ENCODE measurements at places on chromosomes 7 and 10.
A peak's percentile ranks its signal among the peaks of the same experiment; 100 is the strongest.

GRCh38 chr7:38932509-38933168, 23.6 kb upstream of the VPS41 start:
- DNase-seq = peak; percentile 65

DNA sequence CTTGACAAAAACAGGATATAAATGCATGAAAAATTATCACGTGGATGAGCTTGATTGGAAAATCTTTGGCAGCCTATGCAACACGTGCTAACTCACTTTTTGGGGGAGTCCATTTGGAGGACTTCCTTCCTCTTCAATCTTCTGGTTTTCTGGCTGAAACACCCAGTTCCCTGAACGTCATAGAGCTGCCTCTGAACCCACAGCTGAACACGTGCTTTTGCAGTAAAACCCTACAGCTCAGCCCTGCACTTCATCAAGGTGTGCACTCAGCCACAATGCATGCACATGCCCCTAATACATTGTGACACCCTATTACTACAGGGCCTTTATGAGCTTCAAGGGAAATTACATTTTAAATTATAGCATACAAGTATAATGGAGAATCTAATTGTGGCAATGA, 808.7 kb upstream of the AUTS2 start:
- DNase-seq = no peak

DNA sequence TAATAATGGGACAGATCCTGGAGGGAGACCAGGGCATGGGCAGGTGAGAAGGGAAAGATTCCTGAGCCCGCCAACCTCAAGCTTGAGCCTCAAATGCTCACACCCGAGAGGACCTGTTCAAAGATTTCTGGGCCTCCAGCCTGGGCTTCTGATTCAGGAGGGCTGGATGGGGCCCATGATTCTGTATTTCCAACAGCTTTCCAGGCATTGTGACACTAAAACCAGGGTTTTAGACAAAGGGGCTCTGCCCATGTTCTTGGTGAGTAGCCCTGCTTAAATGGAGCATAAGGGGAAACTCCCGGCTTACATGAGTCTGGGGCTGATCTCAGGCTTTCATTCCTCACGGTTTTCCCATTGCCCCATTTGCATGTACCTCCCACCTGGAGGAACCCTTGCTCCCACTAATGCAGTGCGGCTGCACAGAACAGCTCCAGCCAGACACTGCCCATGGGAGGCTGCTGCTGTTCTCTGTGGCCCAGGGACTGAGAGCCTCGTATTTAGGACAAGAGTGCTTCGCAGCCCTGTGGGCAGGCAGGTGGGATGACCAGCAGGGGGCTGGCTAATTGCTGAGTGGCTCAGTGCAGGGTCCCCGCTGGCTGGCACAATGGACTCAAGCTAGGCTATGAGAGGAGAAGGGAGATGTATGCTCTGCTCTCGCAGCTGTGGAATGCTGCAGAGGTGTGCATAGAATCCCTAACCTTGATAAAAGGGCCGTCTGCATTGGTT, 135.3 kb upstream of the COBL start:
- no peak for DNase-seq

- DNase-seq = no peak
Observed at GRCh38 chr10:3619241-3619640, 165.8 kb downstream of the KLF6 start.

- DNase-seq = no peak
Observed at GRCh38 chr10:70603449-70603801, 884 bp upstream of the PRF1 start.

- DNase-seq = no peak
Observed at GRCh38 chr7:26284477-26284876, 7.2 kb upstream of the SNX10 start.

DNA sequence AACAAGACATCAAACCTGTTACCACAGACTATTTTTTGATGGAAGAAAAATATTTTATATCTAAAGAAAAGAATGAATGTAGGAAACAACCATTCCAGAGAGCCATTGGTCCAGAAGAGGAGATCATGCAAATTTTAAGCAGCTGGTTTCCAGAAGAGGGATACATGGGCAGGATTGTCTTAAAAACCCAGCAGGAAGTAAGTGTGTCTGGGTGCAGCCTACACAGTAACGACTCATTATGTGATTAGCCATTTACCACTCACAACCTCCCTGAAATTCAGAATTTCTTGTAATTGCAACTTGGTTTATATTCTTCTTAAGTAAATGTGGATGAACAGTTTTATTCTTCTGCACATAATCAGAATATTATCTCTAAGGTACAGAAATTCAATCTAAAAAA, 46.2 kb downstream of the NOC3L start:
- DNase-seq = no peak

DNA sequence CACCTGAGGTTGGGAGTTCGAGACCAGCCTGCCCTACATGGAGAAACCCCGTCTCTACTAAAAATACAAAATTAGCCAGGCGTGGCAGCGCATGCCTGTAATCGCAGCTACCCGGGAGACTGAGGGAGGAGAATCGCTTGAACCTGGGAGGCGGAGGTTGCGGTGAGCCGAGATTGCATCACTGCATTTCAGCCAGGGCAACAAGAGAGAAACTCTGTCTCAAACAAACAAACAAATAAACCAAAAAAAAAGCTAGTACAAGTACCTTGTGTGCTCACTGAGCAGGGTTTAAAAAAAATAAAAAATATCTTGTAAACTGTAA, 11.2 kb upstream of the SPOCK2 start:
- DNase-seq = no peak

DNA sequence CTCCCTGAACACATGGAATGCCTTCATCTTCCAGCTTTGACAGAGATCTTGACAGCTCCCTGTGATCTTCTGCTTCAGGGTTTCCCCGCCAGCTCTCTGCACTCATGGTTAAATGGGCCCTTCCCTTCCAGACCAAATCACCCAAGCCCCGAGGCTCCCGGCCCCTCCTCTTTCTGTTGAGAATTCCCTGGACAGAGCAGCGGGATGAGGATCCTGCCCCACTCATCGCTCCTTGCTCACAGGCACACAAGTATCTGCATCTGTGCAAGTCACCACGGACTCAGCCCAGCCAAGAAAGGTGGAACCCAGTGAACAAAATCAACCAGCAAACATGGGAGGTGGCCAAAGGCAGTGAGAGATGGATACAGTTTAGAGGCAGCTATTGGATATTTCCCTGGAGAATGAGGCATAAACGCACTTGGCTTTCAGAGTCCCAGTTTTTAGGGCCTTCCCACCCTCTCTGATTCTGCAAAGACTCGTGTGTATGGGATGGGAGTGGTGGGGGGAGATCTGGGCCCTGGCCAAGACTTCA, 37.7 kb upstream of the CXCL12 start:
- DNase-seq = no peak

DNA sequence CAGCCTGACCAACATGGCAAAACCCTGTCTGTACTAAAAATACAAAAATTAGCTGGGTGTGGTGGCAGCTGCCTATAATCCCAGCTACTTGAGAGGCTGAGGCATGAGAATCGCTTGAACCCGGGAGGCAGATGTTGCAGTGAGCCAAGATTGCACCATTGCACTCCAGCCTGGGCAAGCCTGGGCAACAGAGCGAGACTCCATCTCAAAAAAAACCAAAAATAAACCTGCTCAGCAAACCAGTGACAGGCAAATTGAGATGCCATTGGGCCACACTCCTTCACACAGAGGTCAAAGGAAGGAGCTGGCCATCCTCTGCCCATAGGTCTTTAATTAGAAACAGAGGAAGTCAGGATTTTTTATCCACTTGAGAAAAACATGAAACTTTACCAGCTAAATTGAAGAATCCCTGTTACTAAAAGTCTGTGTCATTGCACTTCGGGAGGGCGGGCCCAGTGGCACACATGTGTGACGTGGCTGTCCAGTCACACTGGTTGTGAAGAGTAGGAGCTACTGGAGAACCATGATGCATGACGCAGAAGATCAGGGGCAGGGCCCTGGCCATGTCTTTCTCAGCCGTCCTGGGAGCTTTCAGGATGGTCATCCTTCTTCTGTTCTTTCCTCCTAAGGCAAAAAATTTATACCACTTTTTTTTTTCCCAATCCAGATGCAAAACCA, 118.3 kb upstream of the ZNF438 start:
- DNase-seq = no peak

DNA sequence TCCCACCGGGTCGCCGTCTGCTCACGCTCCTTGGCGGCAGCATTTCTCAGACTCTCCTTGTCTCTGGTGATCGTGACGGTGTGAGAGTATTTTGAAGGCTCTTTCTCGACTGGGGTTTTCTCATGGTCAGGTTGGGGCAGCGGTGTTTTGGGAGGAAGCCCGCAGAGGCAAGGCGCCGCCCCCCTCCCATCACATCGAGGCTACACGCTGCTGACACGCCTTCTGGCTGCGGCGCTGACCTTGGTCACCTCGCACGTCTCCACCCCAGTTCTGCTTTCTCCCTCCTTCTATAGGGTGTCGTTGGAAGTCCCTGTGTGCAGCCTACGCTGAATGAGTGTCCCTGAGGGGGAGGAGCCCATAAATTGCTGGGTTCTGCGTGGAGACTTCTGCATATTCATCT, 55.2 kb downstream of the GLRX3 start:
- no peak for DNase-seq

- no peak for DNase-seq
Observed at GRCh38 chr10:5978230-5978489, 817 bp upstream of the IL15RA start.

GRCh38 chr7:55065079-55065478, 46.3 kb downstream of the EGFR start:
- peak; percentile 98 for DNase-seq

- peak; percentile 57 for DNase-seq
Observed at GRCh38 chr10:106078895-106079576, 1085.5 kb downstream of the SORCS1 start.

GRCh38 chr7:143479055-143479766, 1.5 kb downstream of the TAS2R41 start:
- DNase-seq = no peak

GRCh38 chr10:49076741-49077521, 38.4 kb downstream of the VSTM4 start:
- DNase-seq = no peak

DNA sequence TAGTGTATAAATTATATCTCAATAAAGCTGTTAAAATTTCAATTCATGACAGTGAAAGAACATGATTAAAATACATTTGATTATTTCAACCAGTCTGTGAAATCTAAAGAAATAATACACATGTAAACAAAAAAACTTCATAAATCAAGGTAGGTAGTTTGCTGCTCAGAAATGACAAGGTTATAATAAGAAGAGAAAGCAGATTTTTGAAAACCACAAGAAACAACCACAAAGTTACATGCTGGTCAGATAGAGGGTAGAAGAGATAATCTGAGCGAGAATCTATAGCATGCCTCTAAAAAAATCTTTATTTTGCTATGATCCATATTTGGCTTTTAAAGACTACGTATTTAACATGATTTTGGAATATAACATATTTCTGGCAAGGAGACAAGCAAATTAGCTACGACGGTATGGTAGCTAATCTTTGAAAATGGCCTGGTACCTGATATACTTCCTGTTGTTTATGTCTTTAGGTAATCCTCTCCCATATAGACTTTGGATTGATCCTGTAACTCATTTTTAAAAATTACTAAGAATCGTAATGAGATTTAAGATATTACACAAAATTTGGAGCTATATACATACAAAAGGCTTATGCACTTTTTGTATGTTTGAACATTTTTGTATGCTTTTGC, 23.5 kb upstream of the VCL start:
- DNase-seq = no peak

- no peak for DNase-seq
Observed at GRCh38 chr7:45456105-45456504, 118.1 kb upstream of the ADCY1 start.

DNA sequence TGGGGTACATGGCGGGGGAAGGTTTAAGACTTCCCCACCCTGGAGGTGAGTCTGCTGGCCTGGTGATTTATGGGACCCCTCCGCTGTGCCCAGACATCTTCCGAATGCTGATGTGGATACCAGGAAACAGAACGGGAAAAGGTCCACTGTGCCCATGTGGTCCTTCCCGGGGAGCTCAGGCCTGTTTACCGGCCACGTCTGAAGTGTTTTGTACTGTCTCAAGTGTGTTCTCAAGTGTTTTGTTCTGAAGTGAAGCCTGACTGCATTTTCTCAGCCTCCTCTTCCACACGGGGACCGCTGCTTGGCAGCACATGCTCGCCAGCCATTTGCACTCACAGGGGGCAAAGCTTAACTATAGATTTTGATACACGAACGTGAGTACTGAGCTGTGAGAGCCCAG, 127.2 kb downstream of the TEX36 start:
- DNase-seq = no peak

- peak; percentile 4 for DNase-seq
Observed at GRCh38 chr7:112286250-112287086, 80.0 kb downstream of the ZNF277 start.

DNA sequence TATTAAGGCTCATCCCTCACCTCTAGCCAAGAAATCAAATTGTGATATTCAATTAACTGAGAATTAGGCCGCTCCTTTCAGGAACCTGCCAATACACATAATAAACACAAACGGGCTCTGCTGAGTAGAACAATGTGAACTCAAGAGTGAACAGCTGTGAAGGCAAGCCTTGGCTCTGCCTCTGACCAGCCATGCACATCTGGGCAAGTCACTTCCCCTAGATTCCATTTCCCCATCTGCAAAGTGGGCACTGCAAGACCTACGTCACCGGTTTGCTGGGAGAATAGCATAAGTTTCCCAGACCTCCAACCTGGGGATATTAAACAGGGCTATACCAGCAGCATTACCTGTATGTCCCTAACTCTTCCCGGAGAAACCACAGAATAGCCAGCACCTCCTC, 355.2 kb downstream of the TNS3 start:
- no peak for DNase-seq

All from fibroblast of pulmonary artery (primary cell).